T-cell (primary cell): ENCODE measurements at places on chromosomes 3 and 15. TPM values are rescaled to one million over a fixed set of nuclear protein-coding genes. Genes with fewer than 3 reads are reported as not detected.

DNA sequence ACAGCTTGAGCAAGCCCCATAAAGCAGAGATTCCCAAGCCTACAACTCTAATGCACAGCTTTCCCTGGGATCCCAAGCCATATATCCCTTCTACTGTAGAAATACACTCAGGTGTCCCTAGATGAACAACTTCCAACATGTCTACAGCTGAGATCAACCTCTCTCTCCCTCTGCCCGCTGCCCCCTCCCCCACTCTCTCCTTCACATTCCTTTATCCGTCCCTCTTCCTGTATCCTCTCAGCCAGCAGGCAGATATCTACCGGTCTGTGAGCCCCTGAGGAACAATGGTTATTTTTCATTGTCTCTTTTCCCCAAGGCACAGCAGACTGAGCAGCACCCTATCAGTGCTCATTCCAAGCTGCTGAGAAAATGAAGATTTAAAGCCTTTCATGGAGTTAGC, 138.6 kb downstream of the SUCLG2 start:
- no peak for DNase-seq

GRCh38 chr3:53023072-53023823, 22.6 kb downstream of the SFMBT1 start:
- no peak for DNase-seq

DNA sequence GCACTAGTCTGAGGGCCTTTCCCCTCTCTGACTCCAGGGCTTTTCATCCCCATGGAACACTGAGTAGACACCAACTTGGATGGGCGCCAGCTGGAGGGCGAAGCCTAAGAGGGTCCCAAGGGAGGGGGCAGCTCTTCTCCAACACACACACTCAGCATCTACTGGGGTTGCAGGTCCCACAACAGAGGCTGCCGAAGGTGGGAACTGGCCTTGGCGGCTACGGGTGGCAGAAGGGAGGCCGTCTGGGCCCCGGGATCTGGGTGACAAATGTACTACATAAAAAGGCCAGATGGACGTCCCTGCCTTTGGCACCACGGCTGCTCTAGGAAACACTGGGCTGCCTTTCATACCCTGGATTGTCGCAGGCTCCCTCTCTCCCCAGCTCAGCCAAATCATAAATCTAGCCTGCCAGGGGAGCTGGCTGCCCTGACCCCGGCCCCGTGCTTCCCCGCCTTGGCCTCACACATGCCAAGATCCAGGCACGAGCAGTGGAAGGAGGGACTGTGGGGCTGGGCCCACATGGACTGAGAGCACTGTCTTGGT, 31.5 kb downstream of the SEMA5B start:
- DNase-seq: no peak

DNA sequence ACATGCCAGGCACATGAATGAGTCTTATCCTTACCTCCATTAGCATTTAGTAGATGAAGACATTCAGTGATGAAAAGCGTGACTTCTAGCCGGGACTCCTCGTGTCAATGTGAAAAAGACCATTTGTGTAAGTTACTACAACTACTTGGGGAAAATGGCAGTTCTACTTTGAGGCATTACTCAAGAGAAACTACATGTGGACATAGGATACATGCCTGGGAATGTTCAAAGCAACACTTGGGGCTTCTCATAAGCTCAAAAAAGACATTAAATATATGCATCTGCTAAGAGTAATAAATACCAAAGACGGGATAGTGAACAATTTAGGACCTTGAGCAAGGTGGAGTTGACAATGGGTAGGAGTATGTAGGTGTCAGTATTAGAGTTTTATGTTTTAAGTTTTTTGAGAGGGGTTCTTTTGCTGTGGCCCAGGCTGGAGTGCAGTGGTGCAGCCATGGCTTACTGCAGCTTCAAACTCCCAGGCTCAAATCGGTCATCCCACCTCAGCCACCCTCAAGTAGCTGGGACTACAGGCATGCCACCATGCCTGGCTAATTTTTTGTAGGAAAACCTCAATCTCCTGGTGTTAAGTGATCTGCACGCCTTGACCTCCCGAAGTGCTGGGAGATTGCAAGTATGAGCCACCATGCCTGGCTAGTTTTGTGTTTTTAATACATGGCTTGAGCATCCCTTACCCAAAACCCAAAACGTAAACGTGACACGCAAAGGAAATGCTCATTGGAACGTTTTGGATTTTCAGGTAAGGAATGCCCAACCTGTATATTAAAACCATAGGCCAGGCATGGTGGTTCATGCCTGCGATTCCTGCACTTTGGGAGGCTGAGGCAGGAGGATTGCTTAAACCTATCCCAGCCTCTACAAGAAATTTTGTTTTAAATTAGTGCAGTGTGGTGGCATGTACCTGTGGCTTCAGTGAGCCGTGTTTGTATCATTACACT, 3.9 kb downstream of the RPLP1 start:
- DNase-seq: no peak

- no peak for DNase-seq
Measured at GRCh38 chr3:9600597-9600996, 47.0 kb upstream of the LHFPL4 start.

GRCh38 chr3:189638276-189639031, 7.3 kb downstream of the TP63 start:
- DNase-seq: no peak

DNA sequence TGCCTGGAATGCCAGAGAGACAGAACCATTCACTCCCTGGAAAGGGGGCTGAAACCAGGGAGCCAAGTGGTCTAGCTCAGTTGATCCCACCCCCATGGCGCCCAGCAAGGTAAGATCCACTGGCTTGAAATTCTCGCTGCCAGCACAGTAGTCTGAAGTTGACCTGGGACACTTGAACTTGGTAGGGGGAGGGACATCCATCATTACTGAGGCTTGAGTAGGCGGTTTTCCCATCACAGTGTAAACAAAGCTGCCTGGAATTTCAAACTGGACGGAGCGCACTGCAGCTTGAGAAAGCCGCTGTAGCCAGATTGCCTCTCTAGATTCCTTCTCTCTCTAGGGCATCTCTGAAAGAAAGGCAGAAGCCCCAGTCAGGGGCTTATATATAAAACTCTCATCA, 310.7 kb upstream of the DPPA4 start:
- DNase-seq: no peak

DNA sequence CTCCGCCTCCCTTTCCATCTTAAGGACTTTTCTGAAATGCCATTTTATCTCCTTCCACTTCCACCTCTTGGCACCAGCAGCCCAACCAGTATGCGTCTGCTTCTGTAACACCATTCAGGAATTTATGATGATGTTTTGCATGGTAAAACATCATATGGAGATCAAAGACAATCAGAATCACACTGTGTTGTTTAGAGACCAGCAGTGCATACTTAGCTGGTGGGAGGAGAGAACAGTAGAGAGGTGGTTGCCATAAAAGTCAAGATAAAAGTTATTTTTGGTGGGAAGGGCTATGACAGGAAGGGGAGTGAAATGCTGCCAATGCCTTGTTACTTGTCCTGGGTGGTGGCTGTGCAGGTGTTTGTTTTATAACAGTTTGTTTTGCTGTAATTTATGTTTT, 268.0 kb downstream of the OPA1 start:
- no peak for DNase-seq

DNA sequence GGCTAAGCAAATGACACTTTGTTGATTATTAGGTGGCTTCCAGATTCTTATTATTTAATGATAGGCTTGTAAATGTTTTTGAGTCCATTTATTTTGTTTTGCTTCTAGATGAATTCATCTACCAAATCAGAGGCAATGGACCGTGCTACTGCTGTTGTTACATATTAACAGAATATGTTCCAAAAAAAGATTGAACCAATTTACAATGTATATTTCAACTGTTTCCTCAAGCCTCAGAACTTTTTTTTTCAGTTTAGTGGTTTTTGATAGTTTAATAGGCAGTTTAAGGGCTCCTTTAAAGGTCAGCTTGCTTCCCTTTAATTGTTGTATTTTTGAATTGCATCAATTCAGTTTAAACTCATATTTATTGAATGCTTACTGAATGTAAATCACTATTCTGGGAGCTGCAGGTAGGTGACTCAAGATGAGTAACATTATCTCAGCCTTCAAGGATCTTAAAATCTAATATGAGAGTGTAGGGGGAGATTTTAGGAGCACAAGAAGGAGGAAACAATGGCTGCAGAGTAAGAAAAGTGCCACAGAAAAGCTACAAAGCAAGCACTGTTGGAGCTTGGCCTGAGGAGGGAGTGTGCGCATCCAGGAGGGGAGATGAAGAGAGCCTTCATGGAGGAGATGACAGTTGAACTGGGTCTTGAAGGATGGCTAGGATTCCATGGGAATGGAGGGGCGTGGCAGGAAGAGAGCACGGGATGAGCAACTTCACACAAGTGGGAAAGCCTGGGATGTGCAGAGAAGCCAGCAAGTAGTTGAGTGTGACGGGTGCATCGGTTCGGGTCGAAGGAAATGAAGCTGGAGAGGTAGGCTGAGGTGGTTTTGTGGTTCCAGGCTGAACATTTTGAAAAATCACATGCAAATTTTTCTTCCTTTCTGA, 14.7 kb downstream of the MAP2K1 start:
- no peak for DNase-seq

- DNase-seq: no peak
Measured at GRCh38 chr15:100221471-100222348, 120.1 kb downstream of the ADAMTS17 start.

DNA sequence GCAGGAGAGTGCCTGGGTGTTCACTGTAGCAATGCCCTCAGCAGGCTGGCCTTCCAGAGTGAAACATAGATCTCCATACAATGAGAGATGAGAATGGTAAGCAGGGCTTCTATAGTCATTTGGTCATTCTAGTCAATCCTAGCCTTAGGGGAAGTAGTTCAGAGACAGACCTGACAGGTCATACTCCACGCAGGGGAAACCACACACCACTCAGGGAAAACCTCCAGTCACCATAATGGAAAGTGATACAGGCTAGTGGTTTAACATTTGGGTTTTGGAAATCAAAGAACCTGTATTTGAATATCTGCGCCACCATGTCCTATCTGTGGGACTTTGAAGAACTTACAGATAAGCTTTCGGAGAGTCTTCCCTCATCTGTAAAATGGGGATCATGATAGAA, 425.7 kb upstream of the PPP2R3A start:
- DNase-seq: no peak

DNA sequence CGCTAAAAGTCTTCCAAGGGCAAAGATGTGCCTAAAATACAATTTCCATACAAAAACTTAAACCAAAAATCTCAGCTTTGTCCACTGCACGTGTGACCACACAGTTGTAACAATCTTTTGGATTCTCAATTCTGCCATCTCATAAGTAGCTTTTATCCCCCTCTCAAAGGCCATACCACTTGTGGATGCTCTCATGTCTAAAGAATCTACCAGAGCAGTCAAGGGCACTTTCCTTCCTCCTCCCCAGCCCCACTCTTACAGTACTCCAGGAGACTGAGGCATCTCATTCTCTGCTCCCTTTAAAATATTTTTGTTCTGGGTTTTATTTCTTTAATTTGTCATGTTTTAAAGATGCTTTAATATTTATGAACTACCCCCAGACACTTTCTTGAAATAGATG, 102.3 kb upstream of the PFN2 start:
- DNase-seq: no peak

DNA sequence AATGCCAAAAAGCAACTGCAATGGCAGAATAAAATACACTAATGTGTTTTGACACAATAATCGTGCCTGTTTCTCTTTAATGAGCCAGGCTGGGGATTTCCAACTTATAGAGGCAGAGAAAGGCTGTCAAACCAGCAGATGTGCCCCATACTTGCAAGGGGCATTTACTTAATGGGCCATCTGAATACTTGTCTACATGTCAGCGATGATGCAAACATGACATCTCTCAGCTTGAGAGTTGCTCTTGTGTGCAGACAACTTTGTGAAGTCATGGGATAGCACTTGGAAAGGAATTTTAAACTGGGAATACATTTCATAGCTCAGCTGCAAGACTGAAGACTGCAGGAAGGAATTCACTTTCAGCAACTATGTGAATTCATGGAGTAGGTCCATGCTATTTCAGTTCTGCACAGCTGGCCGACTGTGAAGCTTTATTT, 127.4 kb upstream of the ADAMTS9 start:
- no peak for DNase-seq

DNA sequence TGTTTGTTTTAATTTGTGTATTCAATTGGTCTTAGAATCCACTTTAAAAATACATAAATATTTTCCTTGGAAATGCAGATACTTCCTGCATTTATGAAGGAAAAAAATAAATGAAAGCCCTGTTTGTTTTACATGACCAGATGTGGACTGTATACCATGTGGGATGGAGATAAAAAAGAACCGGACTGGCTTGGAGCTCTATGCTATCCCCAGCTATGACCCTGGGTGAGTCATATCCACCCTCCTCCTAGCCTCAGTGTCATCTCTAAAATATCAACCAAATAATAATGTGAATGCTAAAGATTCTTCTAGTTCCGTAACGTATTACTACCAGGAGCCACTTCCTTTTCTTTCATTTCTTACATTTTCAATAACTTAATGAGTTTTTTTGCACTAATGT, 44.5 kb upstream of the PDZRN3 start:
- no peak for DNase-seq

- no peak for DNase-seq
Measured at GRCh38 chr3:124281453-124282316, 289.8 kb upstream of the ROPN1 start.

- DNase-seq: no peak
Measured at GRCh38 chr15:29867241-29868000, 45.2 kb upstream of the TJP1 start.

DNA sequence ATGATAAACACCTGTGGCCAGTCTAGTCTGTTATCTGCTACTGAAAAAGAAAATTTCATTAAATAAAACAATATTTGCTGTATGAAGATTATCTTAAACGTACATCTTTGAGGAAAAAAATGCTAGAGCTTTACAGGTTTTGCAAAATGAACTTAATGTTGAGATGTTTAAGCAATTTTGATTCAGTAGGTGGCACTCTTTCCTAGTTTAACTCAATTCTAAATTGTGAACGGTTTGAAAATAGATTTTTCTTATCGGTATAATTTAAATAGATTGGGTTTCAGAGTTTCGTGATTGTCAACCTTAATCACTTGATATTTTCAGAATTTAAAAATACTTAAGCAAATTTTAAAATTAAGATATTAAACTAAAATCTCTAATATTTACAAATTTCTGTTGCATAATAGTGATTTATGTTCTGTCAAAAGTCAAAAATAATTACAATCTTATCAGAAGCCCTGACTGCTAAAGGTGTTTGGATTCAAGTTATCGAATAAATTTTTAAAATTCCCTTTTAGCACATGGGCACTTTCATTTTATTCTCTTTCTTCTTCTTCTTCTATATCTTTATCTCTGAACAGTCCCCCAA, 7.0 kb upstream of the RNF111 start:
- DNase-seq: no peak

GRCh38 chr3:191355406-191355805, 25.1 kb upstream of the UTS2B start:
- DNase-seq: no peak

C2CD4A gene
- not detected for total RNA-seq

NR2E3 gene
- total RNA-seq: not detected

THPO gene
- total RNA-seq: not detected

NANOGP8 gene
- total RNA-seq: 0.50 TPM

FEZF2 gene
- not detected for total RNA-seq

ZNF80 gene
- total RNA-seq: 0.88 TPM

KLHDC8B gene
- 2.0 TPM for total RNA-seq

NDN gene
- total RNA-seq: 0.26 TPM

SUCNR1 gene
- not detected for total RNA-seq

ANKRD34C gene
- total RNA-seq: not detected

ADPRH gene
- 0.43 TPM for total RNA-seq

MASP1 gene
- 0.38 TPM for total RNA-seq

CCDC54 gene
- total RNA-seq: not detected
